Stimulated activated CD8-positive, alpha-beta memory T cell treated with anti-CD3 and anti-CD28 coated beads, Interleukin-7, amount 100 ng/mL, for 1 hour (primary cell): ENCODE measurements at places on chromosomes 2 and 18.

DNA sequence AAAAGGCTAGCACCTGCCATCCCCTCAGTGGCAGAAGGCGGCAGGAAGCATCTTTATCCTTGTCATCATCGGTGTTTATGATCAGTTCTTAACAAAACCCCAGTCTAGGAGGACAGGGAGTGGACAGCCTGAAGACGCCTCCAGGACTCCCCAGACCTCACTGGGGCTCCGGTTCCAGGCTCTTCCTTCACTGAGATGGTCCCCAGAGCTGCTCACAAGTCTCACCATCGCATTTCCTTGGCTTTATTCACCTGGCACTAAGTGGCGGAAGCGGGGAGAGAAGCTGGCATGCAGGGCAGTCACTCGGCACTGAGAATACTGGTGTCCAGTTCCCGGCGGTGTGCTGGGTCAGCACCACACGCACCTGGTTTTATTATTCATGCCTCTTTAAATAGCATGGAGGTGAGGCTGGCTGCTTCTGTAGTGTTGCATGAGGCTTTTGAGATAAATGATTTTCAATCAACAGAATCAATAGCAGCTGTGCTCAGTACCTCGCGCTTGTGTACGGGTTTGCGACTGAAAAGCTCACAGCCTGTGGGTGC, 68.7 kb downstream of the CABLES1 start:
- DNase-seq: no peak

GRCh38 chr2:142920571-142920970, 43.1 kb downstream of the KYNU start:
- no peak for DNase-seq

DNA sequence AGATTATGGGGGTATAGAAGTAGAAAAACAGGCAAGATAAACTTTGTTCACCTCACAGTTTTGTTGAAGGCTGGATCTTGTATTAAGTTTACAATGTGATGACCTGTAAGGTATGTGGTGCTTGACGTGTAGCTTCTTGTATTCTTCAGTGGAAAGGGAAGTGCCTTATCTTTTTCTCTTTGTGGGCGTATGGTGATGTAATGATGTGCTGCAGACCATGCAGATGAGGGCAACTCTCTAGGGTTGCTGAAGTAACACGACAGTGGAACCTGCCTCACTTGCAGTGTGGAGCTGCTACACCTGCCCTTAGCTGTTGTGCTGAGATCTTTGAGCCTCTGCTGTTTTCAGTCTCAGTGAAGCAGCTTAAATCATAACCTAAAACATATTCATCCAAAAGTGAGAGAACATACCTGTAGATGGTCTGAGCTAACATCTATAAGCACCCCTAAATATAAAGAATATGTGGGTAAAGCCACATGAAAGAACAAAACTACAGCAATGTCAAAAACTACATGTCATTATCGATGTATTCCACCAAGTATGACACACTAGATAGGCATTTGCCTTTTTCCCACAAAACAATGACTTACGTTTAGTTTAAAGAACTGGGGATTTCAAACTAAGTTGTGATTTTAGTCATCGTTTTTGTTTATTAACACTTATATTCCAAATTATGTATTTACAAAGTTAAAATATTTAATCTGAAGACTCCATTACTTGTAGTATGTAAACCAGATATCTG, 1144.1 kb downstream of the CNTNAP5 start:
- no peak for DNase-seq

- no peak for DNase-seq
Observed at GRCh38 chr2:215711471-215712034, 275.7 kb upstream of the FN1 start.

DNA sequence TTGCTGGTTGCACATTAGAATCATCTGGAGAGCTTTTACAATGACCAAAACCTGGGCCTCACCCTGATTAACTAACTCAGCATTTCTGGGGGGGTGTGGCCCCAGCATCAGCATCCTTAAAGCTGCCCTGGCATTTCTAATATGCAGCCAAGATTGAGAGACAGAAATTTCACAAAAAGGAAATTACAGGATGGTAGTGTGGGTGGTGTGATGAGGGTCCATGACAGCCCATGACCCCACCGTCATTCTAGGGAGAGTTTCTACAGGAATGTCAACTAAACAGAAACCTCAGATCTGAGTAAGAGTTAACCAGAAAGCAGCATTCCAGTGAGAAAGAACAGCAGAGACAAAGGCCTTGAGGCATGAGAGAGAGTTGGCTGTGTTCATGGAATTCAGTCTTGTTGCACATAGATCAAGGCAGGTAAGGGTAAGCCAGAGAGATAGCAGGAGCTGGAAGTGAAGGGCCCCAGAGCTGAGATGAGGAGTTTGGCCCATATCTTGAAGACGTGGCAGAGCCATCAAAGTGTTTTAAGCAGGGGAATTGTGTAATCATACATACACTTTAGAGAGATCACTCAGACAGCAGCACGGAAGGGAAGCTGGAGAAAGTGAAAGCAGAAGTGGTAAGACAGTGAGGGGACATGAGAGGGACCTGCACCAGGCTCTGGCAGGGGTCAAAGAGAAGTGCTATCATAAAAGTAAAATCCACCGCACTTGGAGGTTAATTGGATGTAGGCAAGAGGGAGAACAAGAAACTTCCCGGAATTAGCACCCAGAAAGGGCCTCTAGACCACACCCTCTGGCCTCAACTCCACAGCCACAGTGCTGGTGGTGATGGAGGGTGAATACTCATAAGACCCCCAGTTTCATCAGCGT, 7.8 kb upstream of the TRABD2A start:
- no peak for DNase-seq

DNA sequence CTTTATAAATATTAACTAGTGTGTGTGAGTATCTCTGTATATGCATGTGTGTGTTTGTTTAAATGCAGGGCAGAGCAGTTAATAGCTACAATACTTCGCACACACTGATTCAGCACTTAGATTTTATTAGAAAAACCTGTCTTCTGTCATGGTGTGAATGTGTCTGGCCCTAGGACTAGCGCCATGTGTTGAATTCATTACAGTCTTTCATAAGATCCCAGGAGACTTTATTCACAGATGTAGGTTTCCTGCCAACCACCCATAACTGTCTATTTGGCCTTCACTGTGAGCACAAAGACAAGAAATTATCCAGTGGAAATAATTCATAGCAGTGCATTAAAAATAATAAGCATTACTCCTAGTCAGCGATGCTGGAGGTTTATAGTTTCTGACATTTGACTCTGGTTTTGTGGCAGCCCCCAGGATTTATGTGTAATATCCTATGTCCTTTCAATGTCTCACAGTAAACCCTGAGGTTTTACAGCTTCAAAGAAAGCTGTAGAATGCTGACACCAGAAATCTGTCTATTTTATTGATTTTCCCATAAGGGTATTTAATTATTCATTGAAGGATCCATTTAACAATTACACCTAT, 93.9 kb downstream of the ZNF804A start:
- no peak for DNase-seq

DNA sequence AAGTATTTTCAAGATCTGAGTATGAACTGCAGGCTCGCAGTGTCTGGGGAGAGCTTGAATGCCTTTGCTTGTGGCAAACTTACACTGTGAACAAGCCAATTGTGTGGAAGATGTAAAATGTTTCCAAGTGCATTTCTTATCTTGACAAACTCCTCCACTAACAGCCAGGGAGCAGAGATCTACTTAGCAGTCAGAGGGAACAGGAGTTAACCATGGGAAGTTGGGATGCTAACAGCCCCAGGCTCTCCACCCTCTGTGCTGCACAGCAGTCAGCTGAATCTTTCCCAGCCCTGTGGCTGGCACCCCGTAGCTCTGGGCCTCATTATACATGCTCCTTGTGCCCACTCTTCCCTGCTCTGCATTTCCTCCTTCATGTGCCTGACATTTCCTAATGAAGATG, 450.2 kb downstream of the TSN start:
- no peak for DNase-seq

GRCh38 chr2:164388511-164388910, 232.8 kb downstream of the GRB14 start:
- no peak for DNase-seq

GRCh38 chr18:45580127-45580526, 35.1 kb upstream of the SLC14A2 start:
- DNase-seq: no peak

- DNase-seq: no peak
Observed at GRCh38 chr2:231936491-231936890, 10.3 kb upstream of the NPPC start.

- DNase-seq: no peak
Observed at GRCh38 chr18:58753976-58754375, 82.7 kb downstream of the MALT1 start.

DNA sequence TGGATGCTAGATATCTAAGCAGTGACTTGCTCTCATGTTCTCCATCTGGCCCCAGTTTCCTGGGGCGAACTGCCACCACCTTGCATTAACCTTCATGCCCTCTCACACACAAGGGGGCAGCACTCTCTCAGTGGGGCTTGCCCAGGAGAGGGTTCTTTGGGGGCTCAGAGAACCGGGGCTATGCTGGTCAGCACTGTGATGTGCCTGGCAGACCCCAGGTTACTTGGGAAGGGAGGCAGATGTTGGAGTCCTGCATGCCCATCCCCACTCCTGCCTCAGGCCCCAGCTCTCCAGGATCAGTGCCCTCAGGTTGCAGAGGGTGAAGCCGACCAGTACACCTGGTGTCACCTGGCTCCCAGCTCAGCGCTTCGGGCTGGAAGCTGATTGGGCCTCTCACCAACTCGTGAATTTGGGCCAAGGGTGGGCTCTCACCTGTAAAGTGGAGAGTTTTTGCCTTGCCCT, 396.2 kb upstream of the HS6ST1 start:
- no peak for DNase-seq

DNA sequence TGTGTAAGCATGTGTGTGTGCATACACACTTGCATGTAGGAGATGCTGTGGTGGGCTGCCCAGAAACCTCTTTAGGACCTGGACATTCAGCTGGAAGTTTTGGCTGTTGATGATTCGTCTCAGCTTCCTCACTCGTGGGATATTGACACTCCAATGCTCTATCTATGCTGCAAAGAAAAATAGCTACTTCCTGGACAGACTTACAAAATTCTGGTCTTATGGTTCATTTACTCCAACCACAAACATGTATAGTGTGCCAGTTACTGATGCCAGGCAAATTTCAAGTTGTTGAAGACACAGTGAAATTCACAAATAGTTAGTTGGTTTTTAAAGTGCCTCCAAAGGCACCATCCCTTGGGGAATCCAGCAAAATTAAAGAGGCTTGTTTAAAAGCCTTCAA, 882.6 kb downstream of the CPS1 start:
- no peak for DNase-seq

DNA sequence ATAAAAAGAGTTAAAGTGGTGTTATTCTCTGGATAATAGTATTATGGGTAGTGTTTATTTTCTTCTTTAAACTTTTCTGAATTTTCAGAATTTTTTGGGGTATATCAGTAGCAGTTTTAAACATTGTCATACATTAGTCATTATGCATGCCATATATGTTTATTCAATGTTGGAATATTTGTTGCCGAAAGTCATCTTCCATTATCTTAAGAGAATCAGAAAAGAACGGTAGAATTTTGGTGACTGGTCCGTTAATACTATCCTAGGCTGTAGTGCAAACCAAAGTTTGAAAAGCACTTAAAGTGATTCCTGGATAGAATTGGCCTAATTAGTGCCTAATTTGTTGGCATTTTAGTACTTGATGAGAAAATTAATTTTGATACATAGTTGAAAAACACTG, 244.1 kb downstream of the PHLPP1 start:
- no peak for DNase-seq
